ENCODE measurements at places on chromosomes 13 and 19.

- peak; percentile 36 for DNase-seq
Observed at GRCh38 chr19:11673608-11674041, 65.1 kb downstream of the ZNF823 start.

DNA sequence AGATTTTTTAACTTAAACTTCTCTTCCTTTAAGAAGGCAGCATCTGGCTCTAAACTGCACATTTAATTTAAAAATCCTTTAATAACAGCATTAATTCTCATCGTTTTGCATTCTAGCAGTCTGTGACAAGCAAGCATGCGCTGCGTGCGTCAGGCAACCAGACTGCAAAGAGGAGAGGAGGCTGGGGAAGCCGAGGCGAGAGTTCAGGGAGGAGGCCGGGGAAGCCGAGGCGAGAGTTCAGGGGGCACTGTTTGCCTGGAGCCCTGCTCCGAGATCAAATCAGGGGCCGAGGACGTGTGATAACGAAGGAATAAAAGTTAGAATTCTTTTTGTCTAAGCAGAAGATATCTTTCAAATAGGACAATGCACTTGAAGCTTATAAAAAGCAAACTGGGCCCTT lies 435.7 kb downstream of the EFNB2 start:
- DNase-seq: peak; percentile 37

DNA sequence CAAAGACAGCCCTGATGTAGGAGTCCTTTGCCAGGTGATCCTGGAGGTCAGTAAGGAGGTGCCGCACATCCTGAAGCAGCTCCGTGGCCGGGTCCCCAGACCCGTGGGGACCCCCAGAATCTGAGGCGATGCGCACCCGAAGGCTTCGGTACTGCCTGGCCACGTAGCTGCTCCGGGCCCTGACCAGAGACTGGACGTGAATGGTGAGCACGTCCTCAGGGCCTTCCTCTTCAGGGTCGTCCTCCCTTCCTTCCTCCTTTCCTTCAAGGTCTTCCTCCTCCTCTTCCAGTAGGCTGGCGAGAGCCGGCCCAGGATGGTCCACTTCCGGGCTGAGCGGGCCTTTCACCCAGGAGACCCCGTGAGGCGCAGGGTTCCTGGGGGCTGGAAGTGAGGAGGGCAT lies 7.5 kb downstream of the RINL start:
- no peak for DNase-seq

DNA sequence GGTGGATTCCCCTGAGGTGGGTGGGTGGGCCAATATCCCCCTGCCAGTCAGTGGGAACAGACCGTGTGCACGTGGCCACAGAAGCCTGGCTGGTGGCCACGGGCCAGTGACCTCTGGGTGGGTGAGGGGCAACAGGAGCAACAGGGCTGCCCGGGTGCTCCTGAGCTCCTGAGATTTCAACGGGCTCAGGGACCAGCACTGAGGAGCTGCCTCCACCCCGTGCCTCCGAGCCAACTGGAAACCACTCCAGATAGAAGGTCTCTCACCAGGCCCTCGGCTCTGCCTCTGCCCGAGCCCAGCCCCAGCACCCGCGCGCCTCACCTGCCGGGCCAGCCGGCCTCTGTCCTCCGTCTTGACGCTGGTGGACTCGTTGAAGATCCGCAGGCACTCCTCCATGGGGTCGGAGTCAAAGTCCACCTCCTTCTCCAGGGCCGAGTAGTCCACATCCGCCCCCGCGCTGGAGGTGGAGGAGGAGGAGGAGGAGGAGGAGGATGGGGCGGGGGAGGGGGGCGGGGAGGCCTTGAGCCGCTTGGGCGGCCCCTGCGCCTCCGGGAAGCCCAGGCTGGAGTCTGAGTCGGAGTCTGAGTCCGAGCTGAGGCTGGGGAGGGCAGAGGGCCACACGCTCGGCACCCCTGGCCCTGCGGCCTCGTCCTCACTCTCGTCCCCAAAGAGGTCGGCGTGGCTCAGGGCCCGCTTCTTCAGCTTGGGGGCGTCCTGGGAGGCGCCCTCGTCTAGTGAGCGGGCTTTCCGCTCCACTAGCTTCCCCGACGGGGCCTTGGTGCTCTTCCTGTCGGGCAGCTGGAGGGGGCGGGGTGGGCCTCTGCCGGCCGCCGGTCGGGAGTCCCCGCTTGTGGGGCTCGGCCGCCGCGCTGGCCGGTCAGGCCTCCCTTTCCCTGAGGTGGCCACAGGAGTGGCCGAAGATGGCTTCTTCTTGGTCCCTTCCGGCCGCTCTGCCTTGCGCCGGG lies 14.8 kb upstream of the ATP8B3 start:
- no peak for DNase-seq

GRCh38 chr19:4991996-4992698 lies 23.2 kb downstream of the KDM4B start:
- no peak for DNase-seq

Data from fibroblast of skin of right quadriceps (primary cell).